Chondrocyte (in vitro differentiated cells): ENCODE measurements at places on chromosomes 1 and 21. TPM values are rescaled to one million over a fixed set of nuclear protein-coding genes. Genes with fewer than 3 reads are reported as not detected.
A peak's percentile ranks its signal among the peaks of the same experiment; 100 is the strongest.

The LEMD1 gene
- not detected in 3 replicates for total RNA-seq

The AGTRAP gene
- 19.8 to 25.5 TPM (median 23.8 TPM) in 3 replicates for total RNA-seq

The CNTN2 gene
- total RNA-seq: not detected in 3 replicates

The NBPF3 gene
- 15.0 to 18.5 TPM (median 16.3 TPM) in 3 replicates for total RNA-seq

The TSACC gene
- not detected in 3 replicates for total RNA-seq

The PLA2G5 gene
- total RNA-seq: not detected in 3 replicates

DNA sequence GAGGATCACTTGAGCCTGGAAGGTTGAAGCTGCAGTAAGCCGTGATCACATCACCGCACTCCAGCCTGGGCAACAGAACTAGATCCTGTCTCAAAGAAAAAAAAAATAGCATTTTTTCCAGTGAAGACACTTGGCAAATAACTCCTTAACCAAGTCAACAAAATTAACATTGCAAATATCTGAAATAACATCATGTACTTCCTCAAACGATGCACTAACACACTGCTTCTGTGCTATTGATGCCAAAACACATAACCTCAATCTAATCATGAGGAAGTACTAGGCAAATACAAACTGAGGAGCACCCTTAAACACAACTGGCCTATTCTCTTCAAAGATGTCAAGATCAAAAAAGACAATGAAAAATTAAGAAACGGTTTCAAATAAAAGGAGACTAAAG, 32.3 kb downstream of the PABPC4 start:
- no peak overlapping the region for H3K27ac ChIP-seq
- H3K27me3 ChIP-seq: no peaks in the 10 kb centered on the region
- H3K4me3 ChIP-seq: no peak overlapping the region
- H3K4me1 ChIP-seq: no peaks in the 10 kb centered on the region

GRCh38 chr21:33237486-33237885, 7.7 kb downstream of the IFNAR2 start:
- peaks cover 2% of the 10 kb centered on the region for H3K36me3 ChIP-seq
- H3K27ac ChIP-seq: no peak overlapping the region
- H3K4me3 ChIP-seq: no peak overlapping the region
- peaks cover 13% of the 10 kb centered on the region for H3K4me1 ChIP-seq
- no peak for DNase-seq

GRCh38 chr1:194279975-194280374, 1093.6 kb upstream of the B3GALT2 start:
- no peaks in the 10 kb centered on the region for H3K27me3 ChIP-seq
- H3K4me3 ChIP-seq: no peak overlapping the region
- H3K27ac ChIP-seq: no peak overlapping the region
- DNase-seq: no peak
- no peaks in the 10 kb centered on the region for H3K4me1 ChIP-seq

GRCh38 chr1:182603646-182604174, 479 bp downstream of the RGS16 start:
- H3K27ac ChIP-seq: peak overlapping the region; percentile 79
- peaks cover 6% of the 10 kb centered on the region for H3K36me3 ChIP-seq
- DNase-seq: no peak
- peaks cover 12% of the 10 kb centered on the region for H3K4me1 ChIP-seq
- no peaks in the 10 kb centered on the region for H3K27me3 ChIP-seq
- H3K4me3 ChIP-seq: no peak overlapping the region

DNA sequence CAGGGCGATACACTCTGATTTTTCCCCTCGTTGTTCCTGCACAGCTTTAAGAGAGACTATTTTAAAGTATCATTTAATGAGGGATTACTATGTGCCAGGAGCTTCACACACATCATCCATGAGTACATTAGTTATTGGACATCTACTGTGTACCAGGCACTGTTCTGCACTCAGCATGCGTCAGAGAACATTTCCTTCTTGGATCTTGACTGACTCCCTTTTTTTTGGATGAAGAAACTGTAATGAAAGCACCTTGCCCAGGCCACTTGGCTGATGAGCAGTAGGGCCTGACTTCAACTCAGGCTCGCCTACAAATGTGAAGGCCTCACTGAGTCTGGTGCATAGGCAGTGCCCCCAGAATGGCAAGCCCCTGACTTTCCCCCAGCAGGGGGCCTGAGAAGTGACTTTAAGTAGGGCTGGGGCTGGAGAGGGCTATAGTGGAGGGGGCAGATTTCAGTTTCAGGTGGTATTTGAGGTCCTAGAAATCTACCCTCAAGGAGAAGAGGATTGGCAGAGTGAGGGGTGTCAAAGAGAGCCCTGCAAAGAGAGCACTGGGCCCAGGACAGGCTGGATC, 50.0 kb downstream of the PTPRU start:
- H3K4me1 ChIP-seq: no peaks in the 10 kb centered on the region
- peaks cover 2% of the 10 kb centered on the region for H3K36me3 ChIP-seq
- peak; percentile 28 for DNase-seq
- H3K4me3 ChIP-seq: no peak overlapping the region
- H3K27me3 ChIP-seq: no peaks in the 10 kb centered on the region

DNA sequence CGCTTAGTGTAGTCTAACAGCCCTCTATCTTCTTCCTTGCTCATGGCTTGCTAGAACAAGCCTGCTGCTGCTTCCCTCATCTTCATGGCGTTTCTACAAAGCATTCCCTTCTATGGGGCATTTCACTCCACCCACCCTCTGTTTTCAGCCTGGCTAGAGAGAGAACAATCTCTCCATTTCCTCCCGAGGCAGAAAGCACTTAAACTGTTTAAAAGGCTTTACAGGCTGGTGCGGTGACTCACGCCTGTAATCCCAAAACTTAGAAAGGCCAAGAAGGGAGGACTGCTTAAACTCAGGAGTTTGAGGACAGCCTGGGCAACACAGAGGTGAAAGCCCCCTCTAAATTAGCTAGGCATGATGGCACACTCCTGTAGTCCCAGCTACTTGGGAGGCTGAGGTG, 17.8 kb downstream of the ORC1 start:
- DNase-seq: no peak
- no peaks in the 10 kb centered on the region for H3K27me3 ChIP-seq
- peaks cover 2% of the 10 kb centered on the region for H3K36me3 ChIP-seq
- H3K27ac ChIP-seq: no peak overlapping the region
- H3K4me1 ChIP-seq: no peaks in the 10 kb centered on the region
- no peak overlapping the region for H3K4me3 ChIP-seq

- H3K27ac ChIP-seq: peak overlapping the region; percentile 2
- H3K36me3 ChIP-seq: peaks cover 38% of the 10 kb centered on the region
- no peaks in the 10 kb centered on the region for H3K27me3 ChIP-seq
- DNase-seq: no peak
Measured at GRCh38 chr1:230909974-230910754, 41.8 kb upstream of the C1orf198 start.

DNA sequence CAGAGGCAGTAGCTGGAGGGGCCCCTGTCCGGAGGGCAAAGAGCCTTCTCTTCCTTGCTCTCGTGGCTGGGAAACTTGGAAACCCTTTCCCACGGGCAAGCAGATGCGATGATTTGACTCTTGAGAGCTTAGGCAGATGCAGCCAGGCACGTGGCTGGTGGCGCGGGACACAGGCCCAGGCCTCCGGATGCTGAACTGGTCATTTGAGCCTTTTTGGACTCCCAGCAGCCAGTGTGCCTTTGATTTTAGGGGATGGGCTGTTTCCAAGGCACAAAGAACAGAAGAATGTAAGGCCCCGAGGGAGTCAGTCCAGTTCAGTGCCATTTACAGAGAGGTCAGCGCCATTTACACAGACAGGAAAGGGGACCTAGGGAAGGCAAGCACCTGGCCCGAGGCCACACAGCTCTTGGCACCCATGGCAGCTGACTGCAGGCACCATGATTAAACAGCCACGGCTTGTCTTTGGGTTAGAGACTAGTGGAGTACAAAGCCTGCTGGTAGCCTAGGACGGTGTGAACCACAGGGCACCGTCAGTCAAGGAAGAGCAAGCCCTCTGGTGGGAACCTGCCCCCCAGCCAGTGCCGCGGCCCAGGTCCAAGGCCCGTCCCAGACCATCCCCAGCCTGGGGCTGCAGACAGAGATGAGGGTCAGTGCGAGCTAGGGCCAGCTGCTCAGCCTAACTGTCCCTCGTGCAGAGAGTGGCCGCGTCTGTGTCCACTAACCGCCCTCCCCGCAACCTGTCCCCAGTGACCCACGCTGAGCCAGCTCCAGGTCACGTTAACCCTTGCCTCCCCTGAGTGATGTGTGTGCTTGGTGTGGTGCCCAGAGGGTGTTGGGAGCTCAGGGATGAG, 20.4 kb upstream of the CCDC27 start:
- DNase-seq: no peak
- no peaks in the 10 kb centered on the region for H3K36me3 ChIP-seq
- peaks cover 12% of the 10 kb centered on the region for H3K4me1 ChIP-seq
- peaks cover 12% of the 10 kb centered on the region for H3K27me3 ChIP-seq
- no peak overlapping the region for H3K27ac ChIP-seq
- no peak overlapping the region for H3K4me3 ChIP-seq

GRCh38 chr1:21633141-21633755, 35.9 kb downstream of the RAP1GAP start:
- DNase-seq: no peak
- H3K27me3 ChIP-seq: peaks cover 18% of the 10 kb centered on the region
- H3K4me1 ChIP-seq: no peaks in the 10 kb centered on the region

DNA sequence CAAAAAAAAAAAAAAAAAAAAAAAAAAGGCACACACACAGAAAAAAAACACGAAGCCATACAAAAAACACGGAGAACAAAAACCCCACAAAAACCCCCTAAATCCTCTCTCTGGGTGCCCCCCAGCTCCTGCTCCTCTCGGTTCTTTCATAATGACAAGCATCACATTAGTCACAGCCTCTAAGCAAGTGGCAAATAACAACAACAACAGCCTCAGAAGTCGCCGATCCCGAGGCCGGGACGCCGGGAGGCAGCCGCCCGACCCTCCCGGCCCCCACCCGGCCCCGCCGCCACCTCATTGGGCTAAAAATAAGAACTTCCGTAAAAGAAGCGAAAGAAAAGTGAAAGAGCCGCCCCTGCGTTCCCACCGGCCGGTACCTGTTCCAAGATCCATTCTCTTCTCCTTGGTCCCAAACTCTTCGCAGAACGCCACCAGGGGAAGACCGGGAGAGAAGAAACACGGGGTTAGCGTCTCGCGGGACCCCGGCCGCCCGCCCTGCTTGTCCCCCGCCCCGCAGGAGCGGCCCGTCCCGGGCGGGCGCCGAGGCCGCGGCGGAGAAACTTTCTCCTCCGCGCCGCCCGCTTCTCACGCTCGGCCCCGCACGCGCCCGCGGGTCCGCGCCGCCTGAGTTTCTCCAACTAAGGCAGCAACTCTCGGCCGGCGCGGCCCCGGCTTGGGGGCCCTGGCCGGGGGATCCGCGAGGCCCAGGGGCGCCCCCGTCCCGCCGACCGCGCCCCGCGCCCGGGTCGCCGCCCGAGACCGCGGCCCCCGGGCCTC, 102.8 kb downstream of the CASZ1 start:
- H3K4me1 ChIP-seq: no peaks in the 10 kb centered on the region
- DNase-seq: no peak
- peak overlapping the region; percentile 75 for H3K4me3 ChIP-seq

DNA sequence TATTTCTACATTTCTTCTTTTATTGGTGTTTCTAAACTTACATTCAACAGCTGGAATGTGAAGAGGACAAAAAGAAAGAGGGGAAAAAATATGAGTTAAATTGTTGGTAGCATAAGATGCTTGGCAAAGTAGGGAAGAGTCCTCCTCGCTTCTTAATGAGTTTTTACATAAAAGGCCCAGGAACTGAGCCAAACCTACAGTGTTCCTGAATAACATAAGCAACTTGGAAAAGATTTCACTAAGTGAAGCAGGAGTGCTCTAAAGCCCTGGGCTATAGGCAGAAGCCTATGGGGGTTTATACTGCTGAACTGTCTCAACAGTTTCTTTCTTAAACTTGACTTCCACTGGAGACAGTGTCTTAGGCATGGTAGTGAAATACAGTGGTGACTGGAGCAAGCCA, 115.0 kb upstream of the USP25 start:
- H3K36me3 ChIP-seq: peaks cover 7% of the 10 kb centered on the region
- H3K27me3 ChIP-seq: no peaks in the 10 kb centered on the region
- no peak for DNase-seq

DNA sequence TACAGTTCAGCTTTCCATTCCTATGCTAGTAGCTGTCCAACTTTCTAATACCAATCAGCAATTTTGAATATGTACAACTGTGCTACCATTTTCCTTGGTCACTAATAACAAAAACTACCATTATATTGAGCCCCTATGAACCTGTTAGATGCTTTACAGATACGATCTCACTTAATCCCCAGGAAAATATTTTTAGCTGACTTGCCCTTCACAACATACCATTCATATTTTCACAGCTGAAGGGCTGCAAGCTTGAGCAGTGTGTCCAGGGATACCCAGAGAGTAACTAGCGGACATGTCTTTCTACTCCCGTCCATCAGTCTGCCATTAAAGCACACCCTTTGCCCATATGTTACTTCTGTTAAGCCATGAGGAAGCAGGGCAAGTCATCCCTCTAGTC, 140.5 kb downstream of the SPATA46 start:
- no peak overlapping the region for H3K27ac ChIP-seq
- no peaks in the 10 kb centered on the region for H3K36me3 ChIP-seq

- no peaks in the 10 kb centered on the region for H3K4me1 ChIP-seq
- H3K27me3 ChIP-seq: peaks cover 32% of the 10 kb centered on the region
- no peak overlapping the region for H3K4me3 ChIP-seq
- H3K27ac ChIP-seq: no peak overlapping the region
- peaks cover 2% of the 10 kb centered on the region for H3K36me3 ChIP-seq
Measured at GRCh38 chr1:119504831-119505230, 2.2 kb upstream of the HSD3B1 start.

- peaks cover 1% of the 10 kb centered on the region for H3K27me3 ChIP-seq
- no peak overlapping the region for H3K27ac ChIP-seq
- no peak overlapping the region for H3K4me3 ChIP-seq
- no peaks in the 10 kb centered on the region for H3K4me1 ChIP-seq
Measured at GRCh38 chr1:233647073-233647472, 33.2 kb downstream of the KCNK1 start.

- peaks cover 12% of the 10 kb centered on the region for H3K27me3 ChIP-seq
- no peaks in the 10 kb centered on the region for H3K36me3 ChIP-seq
- H3K4me3 ChIP-seq: no peak overlapping the region
- H3K27ac ChIP-seq: no peak overlapping the region
- no peaks in the 10 kb centered on the region for H3K4me1 ChIP-seq
Measured at GRCh38 chr1:101112051-101112780, 86.6 kb upstream of the DPH5 start.

DNA sequence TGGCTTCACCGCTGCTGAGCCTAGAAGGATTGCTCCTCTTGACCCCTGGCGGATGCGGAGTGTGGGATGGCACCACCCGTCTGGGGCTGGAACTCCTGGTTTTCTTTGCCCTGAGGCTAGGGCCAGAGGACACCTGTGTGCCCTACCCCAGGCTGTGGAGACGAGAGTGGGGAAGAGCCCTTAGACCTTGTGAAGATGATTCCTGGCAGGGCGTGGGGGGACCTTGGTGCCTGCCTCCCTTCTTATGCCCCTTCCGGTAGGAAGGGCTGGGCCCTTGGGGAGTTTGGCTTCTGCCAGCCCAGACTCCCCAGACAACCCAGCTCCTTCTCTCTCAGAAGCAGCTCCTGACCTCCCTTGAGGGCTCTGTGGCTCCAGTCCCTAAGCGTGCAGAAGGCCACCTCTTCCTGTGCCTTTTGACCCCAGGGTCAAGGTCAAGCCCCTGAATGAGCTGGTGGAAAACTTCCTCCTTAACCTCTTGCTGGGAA, 891 bp downstream of the RPS6KA1 start:
- H3K36me3 ChIP-seq: no peaks in the 10 kb centered on the region
- peaks cover 14% of the 10 kb centered on the region for H3K4me1 ChIP-seq
- no peak for DNase-seq
- H3K4me3 ChIP-seq: peak overlapping the region; percentile 71
